ENCODE measurements at places on chromosomes 3 and 15.
A peak's percentile ranks its signal among the peaks of the same experiment; 100 is the strongest.

GRCh38 chr15:64187396-64188191 lies 24.8 kb upstream of the PPIB start:
- DNase-seq, result no peak

DNA sequence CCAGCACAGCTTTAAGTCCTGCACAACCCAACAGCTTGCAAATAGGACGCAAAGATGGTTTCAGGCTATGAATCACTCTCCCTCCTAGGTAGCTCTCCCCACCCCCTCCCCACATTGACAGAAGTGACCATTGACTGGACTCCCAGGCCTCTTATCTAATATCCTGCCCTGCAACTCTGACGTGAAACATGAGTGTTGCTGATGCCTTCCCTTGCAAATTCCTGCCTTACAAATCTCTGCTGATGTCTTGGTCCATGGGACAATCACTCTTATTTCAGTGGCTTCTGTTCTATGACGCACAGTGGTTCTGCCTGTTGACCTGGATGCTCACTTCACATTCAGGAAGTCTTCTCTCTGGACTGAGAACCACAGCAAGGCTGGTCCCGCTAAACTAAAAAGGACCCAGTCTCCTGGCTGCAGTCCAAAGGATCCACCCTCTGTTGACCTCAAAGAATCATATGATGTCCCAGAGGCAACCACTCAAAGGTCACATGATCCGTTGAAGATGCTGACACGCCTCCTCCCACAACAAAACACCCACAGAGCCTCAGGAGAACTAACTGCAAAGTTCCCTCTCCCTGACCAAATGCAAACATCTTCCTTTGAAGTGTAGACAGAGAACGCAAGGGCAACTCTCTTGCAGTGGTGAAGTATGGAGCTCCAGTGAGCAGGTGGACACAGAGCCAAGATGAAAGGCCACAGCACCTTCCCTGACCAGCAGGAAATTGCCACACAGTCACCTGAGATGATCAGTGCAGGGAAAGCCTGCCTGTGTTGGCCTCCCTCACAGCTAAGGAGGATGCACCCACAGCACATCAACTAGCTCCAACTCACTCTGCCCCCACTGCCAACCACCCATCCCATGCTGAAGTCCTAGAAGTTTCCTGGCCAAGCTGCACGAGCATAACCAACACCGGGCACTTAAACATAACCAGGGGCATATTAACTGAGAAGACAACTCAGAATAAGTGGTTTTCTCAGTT lies 112.3 kb downstream of the ADAMTS17 start:
- DNase-seq, result no peak

- no peak for DNase-seq
Observed at GRCh38 chr3:178671377-178671776, 135.1 kb downstream of the KCNMB2 start.

GRCh38 chr3:177835008-177835407 lies 637.7 kb upstream of the TBL1XR1 start:
- no peak for DNase-seq

- no peak for DNase-seq
Observed at GRCh38 chr3:99686955-99687612, 48.7 kb downstream of the COL8A1 start.

DNA sequence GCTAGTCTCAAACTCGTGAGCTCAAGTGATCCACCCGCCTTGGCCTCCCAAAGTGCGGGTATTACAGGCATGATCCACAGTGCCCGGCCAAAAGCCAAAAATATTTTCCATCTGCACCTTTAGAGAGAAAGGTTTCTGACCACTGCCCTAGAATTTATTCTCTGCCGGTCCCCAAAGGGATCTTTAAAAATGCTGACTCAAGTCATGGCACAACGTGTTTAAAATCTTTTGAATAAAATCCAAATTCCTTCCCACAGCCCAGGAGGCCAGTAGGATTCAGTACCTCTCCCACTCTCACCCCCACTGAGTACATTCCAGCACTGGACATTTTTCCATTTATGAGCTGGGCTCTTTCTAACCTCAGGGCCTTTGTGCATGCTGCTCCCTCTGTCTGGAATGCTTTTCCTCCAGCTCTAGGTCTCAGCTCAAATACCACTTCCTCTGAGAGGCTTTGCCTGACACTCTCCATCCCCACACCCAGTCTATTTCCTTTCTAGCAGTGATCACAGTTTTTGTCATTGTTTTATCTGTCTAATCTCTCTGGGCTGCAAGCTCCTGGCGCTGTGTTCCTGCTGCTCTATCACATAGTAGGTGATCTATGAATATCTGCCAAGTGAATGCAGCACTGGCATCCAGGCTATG lies 502.9 kb downstream of the SHQ1 start:
- no peak for DNase-seq

- DNase-seq, result no peak
Observed at GRCh38 chr3:138038725-138039462, 28.9 kb downstream of the CLDN18 start.

DNA sequence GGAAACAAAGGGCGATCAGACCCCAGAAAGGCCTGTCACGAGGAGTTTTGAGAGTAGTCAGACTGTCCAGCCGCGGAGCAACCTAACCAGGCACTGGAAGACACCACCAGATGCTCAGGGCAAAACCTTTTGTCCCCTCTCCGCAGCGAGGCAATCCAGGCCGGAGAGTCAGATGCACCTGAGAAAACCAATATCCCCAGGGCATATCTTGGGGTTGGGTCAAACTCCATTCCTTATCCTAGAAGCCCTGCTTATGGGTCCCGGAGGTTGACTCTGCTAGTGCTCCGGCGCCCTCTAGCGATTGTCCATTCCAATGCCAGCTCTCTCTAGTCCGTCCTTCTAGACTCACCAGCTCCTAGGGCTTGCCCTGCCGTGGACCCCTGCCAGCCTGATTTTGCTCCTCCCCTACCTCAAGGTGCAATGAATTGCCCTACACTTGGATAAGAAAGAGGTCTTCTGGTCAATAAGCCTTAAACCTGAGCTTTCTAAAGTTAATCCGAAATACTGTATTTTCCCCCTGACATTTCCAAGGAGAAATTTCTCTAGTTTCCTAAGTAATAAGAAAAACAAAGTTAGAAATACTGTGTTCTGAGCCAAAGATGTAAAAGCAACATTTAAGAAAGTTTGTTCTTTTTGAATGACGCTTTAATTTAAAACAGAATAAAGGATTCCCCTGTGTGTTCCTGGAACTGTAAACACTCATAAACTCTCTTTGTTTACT lies 5.5 kb downstream of the CPNE4 start:
- peak; percentile 84 for DNase-seq

DNA sequence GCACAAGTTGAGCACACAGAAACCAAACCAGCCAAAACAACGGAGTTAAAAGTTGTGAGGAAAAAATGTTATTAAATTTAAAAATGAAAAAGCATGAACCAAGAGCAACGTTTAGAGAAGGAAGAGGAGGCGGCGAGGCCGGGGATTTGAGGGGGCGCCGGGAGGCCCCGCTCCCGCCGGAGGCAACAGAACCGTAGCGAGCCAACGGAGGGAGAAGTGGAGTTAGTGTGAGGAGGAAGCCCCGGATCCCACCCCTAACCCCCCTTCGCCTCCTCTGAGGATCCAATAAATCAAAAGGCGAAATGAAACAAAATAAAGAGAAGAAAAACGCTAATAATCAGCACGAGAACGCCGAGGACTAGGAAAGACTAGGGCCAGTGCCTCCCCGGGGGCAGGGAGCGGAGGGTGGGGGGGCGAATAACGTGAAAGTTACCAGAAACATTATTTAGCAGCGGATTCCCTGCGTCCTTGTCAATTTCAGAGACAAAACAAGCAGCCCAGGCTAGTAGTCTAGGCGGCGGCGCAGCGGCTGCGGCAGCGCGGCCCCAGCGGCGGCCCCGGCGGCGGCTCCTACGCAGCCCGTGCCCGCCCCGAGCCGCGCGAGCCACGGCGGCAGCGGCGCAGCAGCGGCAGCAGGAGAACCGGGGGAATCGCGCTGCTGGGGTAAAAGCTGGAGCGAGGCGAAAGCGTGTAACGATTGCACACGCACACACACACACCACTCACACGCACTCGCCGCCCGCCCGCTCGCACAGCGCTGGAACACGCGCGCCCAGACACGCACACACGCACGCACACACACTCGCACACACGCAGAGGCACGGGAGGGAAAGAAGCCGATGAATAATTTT lies 1.7 kb downstream of the MEIS2 start:
- no peak for DNase-seq

DNA sequence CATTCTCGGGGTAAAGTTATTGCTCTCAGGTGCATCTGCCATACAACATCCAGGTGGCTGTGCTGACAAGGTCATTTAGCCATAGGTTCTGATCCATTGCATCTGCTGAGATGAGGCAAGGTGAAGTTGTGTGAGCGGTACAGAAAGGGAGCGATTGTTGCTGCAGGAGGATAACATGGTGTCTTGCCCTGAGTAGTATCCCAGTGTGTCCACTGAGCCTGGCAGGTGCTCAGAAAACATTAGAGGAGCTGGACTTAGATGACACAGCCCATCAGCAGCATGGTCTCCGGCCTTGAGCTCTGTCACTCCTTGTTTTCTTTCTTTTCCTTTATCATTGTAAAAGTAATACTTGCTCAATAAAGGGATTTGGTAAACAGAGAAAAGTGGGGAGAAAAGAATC lies 161.1 kb upstream of the ATP10A start:
- DNase-seq, result no peak

All from type B pancreatic cell (in vitro differentiated cells).